ENCODE measurements at places on chromosomes 16 and 17.

GRCh38 chr17:80262291-80262690 lies 1.6 kb downstream of the RNF213 start:
- DNase-seq: no peak

DNA sequence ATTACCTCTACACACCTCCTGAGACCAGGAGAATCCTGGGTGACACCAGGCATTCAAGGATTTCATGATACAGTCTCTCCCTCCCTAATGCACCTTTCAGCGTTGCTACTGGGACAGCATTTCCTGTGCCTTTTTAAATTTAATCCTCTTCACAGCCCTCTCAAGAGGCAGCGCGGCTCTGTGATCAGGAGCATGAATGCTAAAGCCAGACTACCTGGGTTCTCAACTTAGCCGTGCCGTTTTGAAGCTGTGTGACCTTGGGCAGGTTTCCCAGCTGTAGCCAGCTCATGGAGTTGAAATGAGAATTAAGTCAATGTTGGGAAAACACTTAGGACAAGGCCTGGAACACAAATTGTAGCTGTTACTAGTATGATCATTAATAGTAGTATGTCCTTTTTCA lies 191.8 kb downstream of the XYLT1 start:
- DNase-seq: no peak

GRCh38 chr17:37225465-37225864 lies 150.3 kb upstream of the C17orf78 start:
- DNase-seq: no peak

DNA sequence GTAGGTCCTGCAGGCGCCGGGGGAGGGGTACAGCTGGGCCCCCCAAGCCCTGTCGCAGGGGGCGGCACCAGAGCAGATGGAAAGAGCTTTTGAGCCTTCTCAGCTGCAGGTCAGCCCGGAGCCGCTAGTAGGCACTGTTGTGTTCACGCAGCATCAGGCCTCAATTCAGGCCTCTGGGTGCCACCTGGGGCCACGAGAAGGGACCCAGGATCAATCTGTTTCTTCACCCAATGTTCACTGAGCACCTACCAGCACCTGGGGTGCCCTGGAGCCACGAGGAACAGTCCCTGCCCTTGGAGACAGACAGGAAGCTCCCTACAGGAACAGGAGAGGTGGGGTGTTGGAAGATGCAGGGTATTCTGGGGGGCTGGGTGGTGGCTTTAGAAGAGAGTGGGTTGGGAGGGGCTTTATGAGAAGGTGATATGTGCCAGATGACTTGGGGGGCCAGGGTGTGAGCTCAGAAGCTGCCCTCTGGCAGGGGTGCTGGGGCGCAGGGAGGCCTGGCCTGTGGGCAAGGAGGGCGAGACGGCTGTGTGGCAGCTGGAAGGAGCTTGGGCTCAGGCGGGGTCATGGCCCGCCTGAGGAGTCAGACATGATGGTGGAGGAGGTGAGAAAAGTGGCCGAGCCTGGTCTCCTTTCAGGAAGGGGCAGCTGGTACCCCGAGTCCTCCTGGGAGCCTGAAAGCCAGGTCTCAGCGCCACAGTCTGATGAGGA lies 121.9 kb upstream of the GSE1 start:
- DNase-seq: no peak

DNA sequence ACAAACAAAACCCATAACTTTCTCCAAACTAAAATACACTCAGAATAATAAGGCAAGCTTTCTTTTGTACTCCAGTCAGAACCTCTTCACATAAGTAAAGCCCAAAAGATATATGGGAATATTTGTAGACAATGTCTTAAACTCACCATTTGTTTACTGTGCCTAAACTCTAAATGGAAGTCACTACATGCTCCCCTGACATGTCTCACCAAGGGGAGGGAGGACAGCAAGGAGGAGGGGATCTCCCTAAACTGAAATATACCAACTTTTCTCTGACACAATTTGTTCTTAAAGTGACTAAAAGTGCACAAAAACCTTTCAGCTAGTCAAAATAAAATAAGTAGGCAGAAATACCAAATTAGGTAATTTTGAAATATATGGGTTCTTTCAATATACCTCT lies 38.5 kb downstream of the GRB7 start:
- DNase-seq: no peak

- no peak for DNase-seq
These were observed 5.7 kb downstream of the GRN start for GRCh38 chr17:44350733-44351226.

DNA sequence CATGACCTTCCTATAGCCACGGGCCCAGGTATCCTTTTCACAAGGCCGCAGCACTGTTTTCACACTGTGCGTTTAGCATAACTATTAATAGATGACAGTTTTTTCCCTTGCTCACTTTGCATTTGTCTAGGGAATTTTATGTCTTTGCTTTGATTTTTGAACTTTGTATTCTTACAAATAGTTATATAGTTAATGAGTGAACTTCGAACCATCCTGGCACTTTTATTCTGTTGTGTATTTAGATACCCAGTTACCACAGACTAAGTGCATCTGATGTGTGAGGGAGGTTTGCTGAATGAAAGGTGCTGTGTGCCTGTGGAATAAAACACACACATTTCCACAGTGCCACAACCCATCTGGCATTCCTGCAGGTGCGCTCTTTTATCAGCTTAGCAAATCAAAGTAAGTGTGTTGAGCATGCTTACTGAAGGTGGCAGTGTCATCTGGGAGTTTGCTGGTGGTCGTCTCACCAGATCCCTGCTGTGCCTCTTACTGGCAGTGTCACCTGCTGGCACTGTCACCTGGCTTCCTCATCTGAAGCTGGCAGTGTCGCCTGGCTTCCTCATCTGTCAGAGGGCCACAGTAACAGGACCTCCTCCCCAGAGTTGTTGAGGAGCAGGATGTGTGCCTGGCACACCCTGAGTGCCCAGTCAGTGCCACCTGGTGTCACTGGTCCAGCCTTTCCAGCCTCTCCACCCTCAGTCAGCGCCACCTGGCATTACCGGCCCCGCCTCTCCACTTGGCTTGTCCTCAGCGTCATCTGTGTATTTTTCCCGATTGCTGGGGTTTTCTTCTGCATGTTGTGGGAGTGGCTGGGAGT lies 37.6 kb downstream of the USP10 start:
- no peak for DNase-seq

- no peak for DNase-seq
These were observed 35.0 kb downstream of the USP32 start for GRCh38 chr17:60356940-60357339.

GRCh38 chr16:10617662-10618420 lies 37.4 kb upstream of the EMP2 start:
- no peak for DNase-seq

DNA sequence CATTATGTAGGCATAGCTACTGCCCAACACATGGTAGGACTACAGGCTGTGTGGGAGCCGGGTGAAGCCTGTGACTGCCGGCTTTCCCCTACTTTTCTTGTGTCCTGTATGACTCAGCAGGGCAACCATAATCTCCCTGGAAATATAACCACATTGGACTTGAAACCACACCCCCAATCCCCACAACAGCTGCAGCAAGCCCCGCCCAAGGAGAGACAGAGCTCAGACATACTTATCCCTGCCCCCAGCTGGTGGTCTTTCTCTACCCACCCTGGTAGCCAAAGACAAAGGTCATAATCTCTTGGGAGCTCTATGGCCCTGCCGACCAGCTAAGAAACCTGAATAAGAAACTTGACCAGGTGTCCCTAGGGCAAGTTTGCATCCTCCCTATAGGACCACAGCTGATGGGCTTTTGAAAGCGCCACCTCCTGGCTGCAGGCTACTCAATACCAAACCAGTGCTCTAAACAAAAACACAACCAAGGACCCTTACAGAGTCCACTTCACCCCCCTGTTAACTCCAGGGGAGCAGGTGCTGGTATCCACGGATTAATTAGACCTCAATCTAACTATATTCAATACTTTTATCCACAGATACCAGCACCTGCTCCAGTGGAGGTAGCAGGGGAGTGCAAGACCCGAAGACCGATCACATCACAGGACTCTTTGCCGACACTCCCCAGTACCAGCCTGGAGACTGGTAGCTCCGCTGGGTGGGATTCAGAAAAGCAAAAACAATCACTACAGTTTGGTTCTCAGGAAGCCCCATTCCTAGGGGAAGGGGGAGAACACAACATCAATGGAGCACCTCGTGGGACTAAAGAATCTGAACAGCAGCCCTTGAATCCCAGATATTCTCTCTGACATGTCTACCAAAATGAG lies 91.2 kb downstream of the IRX5 start:
- no peak for DNase-seq

GRCh38 chr16:87160234-87160636 lies 157.0 kb downstream of the C16orf95 start:
- no peak for DNase-seq

DNA sequence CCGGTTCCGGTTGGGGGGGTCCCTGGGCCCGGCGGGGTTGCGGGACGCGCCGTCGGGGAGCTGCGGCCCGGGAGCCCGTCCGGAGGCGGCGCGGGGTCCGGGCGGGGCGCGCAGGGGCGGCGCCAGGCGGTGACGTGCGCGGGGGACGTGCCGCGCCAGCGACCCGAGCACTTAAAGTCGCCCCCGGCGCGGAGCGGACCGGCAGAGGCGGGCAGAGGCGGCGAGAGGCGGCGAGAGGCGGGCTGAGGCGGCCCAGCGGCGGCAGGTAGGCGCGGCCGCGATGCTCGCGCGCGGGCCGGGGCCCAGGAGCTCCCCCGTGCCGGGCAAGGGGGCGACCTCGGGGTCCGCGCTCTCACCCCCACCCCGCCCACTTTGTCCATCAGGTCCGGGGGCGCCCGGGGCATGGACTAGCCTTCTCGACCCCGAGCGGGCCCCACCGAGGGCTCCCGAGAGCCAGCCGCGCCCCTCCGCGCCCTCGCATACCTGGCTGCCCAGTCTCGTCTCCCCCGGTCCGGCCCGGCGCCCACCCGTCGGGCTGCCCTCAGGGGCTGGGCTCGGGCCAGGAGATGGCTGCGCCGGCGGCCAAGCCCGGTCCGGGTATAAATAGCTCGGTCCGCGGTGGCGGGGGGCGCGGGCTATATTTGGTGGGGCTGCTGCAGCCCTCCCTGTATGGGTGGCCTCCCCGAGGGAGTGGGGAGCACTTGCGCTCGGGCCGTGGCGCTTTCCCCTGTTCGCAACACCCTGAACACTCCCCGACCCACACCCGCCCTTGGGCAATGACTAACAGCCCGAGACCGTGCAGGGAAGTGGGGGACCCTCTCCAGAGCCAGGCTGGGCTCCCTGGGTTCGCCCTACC lies at the start of gene SLC16A3:
TSS of gene SLC16A3 (plus strand) at position 201 of the 856 bp plus-strand sequence. CDS start 6,967 bp downstream, outside the sequence.
- DNase-seq: no peak

- no peak for DNase-seq
These were observed 80.2 kb upstream of the ASIC2 start for GRCh38 chr17:33373273-33373672.

- no peak for DNase-seq
These were observed 162.4 kb downstream of the PPM1E start for GRCh38 chr17:58918072-58918471.

- no peak for DNase-seq
These were observed 2.1 kb upstream of the ADGRG5 start for GRCh38 chr16:57540387-57540786.

DNA sequence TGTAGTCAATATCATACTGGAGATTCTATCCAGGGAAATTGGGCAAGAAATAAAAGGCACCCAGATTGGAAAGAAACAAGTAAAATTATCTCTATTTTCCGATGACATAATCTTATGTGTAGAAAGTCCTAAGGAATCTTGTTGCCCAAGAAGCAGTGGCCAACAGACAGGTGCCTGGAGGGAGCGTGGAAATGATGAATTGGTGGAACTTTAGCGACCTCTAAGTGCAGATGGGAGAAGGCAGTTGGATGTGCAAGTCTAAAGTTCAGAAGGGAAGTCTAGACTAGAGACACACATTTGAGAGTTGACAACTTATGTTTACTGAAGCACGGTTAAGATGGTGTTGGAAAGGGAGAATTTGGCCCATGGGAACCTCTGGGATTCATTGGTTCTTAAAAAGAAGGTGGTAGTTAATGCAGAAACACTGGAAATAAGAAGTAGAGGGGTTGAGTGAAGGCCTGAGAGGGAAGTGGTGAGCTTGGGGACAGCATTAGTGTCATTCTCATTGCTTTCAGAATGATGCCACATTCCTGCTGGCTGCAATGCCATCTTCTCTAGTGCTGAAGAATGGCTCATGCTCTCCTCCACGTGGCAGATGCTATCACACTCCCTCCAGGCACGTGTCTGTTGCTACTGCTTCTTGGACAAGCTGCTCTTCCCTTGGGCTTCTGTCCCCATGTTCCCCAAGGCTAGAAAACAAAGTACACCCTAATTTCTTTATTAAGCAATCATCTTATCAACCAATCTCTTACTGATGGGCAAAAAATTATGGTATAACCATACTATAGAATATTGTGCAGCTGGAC lies 24.0 kb downstream of the TAT start:
- DNase-seq: no peak

DNA sequence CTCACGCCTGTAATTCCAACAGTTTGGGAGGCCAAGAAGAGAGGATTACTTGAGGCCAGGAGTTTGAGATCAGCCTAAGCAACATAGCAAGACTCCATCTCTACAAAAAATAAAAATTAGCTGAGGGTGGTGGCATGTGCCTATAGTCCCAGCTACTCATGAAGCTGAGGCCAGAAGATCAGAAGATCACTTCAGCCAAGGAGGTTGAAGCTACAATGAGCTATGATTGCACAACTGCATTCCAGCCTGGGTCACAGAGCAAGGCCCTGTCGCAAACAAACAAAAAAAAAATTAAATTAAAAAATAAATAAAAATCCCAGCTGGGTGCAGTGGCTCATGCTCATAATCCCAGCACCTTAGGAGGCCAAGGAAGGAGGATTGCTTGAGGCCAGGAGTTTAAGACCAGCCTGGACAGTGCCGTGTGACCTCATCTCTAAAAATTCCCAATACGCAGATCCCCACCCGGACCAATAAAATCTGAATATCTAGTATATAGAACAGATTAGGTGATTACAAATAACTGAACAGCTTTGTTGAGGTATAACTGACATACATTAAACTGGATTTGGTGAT lies 18.2 kb upstream of the ATF7IP2 start:
- DNase-seq: no peak

GRCh38 chr16:85965125-85965524 lies 66.2 kb downstream of the IRF8 start:
- DNase-seq: no peak

GRCh38 chr16:7438601-7439000 lies 106.0 kb downstream of the RBFOX1 start:
- DNase-seq: no peak

- DNase-seq: peak; percentile 77
These were observed 10.7 kb downstream of the SGSM2 start for GRCh38 chr17:2347805-2348685.

GRCh38 chr17:71337938-71338337 lies 782.9 kb upstream of the SOX9 start:
- no peak for DNase-seq
